ENCODE measurements at places on chromosomes 2 and 18.

- no peak overlapping the region for H3K27ac ChIP-seq
- no peak for DNase-seq
- H3K36me3 ChIP-seq, result no peaks in the 10 kb centered on the region
- no peaks in the 10 kb centered on the region for H3K4me1 ChIP-seq
- H3K27me3 ChIP-seq, result no peaks in the 10 kb centered on the region
These were observed 298.9 kb downstream of the TCF4 start for GRCh38 chr18:55289048-55289447.

DNA sequence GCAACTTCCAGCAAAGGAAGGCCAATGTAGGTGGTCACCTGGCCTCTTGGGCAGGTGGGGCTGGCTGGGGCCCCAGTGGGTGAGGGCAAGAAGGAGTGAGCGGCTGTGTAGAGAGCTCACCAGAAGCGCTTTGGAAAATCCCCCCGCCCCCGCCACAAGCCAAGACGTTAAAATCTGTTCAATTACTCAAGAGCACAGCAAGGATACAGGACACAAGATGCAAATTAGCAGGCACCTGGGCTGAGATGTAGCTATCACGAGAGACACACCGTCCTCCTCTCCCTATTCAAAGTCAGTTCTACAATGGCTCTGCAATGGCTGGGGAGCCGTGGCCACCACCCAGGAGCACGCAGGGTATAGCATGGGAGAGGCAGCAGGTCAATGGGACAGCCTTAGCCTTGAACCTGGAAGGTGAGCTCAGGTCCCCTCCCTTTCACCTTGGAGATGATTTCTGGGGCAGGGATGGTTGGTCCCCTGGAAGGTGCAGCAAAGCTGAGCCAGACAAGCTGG lies 38.5 kb upstream of the GPR17 start:
- H3K4me1 ChIP-seq, result no peaks in the 10 kb centered on the region
- H3K27me3 ChIP-seq, result peaks cover 12% of the 10 kb centered on the region
- H3K27ac ChIP-seq, result no peak overlapping the region
- DNase-seq, result no peak

GRCh38 chr2:178306352-178307073 lies 112.2 kb downstream of the OSBPL6 start:
- no peak overlapping the region for H3K4me3 ChIP-seq
- H3K27me3 ChIP-seq, result peaks cover 41% of the 10 kb centered on the region
- no peak for DNase-seq
- no peaks in the 10 kb centered on the region for H3K36me3 ChIP-seq

GRCh38 chr2:161369311-161369710 lies 46.8 kb upstream of the TBR1 start:
- no peak overlapping the region for H3K4me3 ChIP-seq
- H3K27ac ChIP-seq, result no peak overlapping the region
- peaks cover 14% of the 10 kb centered on the region for H3K4me1 ChIP-seq
- H3K36me3 ChIP-seq, result peaks cover 16% of the 10 kb centered on the region

- DNase-seq, result no peak
- peaks cover 59% of the 10 kb centered on the region for H3K4me1 ChIP-seq
- peak overlapping the region; percentile 93 for H3K27ac ChIP-seq
- H3K36me3 ChIP-seq, result no peaks in the 10 kb centered on the region
- no peaks in the 10 kb centered on the region for H3K27me3 ChIP-seq
These were observed 391.7 kb downstream of the PTPRM start for GRCh38 chr18:7958897-7959146.

- H3K4me1 ChIP-seq, result no peaks in the 10 kb centered on the region
- no peak overlapping the region for H3K27ac ChIP-seq
- no peak overlapping the region for H3K4me3 ChIP-seq
- no peaks in the 10 kb centered on the region for H3K27me3 ChIP-seq
- no peaks in the 10 kb centered on the region for H3K36me3 ChIP-seq
These were observed 223.6 kb downstream of the SLC8A1 start for GRCh38 chr2:40228310-40228709.

DNA sequence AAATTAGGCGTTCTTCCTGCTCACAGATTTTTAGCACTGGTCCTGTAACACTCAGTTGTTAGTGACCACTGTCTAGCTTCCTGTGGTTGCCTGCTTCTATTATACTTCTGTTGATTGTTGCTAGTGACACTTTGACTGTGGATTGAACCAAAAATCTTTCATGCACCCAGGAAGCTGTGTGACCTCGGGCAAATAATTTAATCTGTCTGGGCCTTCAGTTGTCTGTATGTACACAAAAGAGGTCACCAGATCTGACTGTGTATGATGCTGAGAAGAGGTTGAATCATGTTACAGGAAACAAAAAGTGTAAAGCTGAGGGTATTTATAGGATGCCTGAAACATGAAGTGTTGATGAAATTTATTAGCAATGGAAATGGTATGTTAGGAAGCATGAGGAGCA lies 12.7 kb downstream of the ICOS start:
- peaks cover 38% of the 10 kb centered on the region for H3K4me1 ChIP-seq
- no peaks in the 10 kb centered on the region for H3K36me3 ChIP-seq
- peak overlapping the region; percentile 91 for H3K27ac ChIP-seq
- DNase-seq, result peak; percentile 26
- peak overlapping the region; percentile 38 for H3K4me3 ChIP-seq

- H3K36me3 ChIP-seq, result peaks cover 10% of the 10 kb centered on the region
- H3K27ac ChIP-seq, result peak overlapping the region; percentile 89
- H3K27me3 ChIP-seq, result no peaks in the 10 kb centered on the region
- H3K4me3 ChIP-seq, result no peak overlapping the region
These were observed 70.1 kb downstream of the TSHZ1 start for GRCh38 chr18:75280427-75281280.

GRCh38 chr18:75607701-75608100 lies 180.2 kb upstream of the SMIM21 start:
- no peaks in the 10 kb centered on the region for H3K36me3 ChIP-seq
- DNase-seq, result no peak
- peaks cover 13% of the 10 kb centered on the region for H3K27me3 ChIP-seq
- H3K4me3 ChIP-seq, result no peak overlapping the region

DNA sequence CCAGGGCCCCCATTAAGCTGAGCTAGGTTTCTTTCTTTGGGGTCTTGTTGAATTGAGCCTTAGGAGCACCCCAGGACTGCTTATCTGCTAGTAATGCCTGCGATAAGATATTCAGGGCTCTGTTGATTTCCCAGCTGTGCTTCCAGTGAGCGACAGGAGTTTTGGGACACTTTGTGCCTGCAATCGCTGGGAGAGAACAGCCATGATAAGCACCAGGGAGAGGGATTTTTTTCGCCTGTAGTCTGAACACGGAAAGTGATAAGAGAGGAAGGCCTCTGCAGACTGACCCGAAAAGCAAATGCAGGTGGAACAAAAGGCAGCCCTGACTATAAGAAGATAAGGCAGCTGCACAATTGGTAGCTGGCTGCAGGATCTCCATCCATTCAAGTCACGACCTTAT lies 244.3 kb downstream of the CNTNAP5 start:
- DNase-seq, result no peak
- H3K36me3 ChIP-seq, result no peaks in the 10 kb centered on the region
- H3K27me3 ChIP-seq, result no peaks in the 10 kb centered on the region
- no peak overlapping the region for H3K4me3 ChIP-seq
- no peak overlapping the region for H3K27ac ChIP-seq

- H3K27ac ChIP-seq, result no peak overlapping the region
- H3K27me3 ChIP-seq, result no peaks in the 10 kb centered on the region
- H3K36me3 ChIP-seq, result peaks cover 37% of the 10 kb centered on the region
These were observed 5.4 kb downstream of the CFAP36 start for GRCh38 chr2:55524884-55525437.

GRCh38 chr2:196516564-196516963 lies 123.0 kb upstream of the CCDC150 start:
- no peak overlapping the region for H3K4me3 ChIP-seq

DNA sequence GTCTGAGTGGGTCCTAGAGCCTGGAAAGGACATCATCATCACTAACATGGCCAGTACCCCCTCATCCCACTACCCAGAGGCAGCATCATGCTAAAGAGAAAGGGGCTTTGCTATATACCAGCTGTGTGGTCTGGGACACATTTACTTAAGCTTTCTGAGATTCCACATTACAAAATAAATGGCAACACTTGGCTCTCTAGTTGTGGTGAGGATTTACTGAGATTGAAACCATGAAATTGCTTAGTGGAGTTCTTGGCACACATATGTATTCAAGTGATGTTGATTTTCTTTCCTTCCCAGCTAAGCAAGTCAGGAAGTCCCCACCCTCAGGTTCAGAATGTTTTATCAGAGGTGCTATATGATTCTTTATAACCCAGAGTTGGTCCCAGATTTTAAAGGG lies 362.0 kb downstream of the CLIP4 start:
- no peak for DNase-seq
- H3K36me3 ChIP-seq, result no peaks in the 10 kb centered on the region
- H3K27me3 ChIP-seq, result peaks cover 57% of the 10 kb centered on the region

DNA sequence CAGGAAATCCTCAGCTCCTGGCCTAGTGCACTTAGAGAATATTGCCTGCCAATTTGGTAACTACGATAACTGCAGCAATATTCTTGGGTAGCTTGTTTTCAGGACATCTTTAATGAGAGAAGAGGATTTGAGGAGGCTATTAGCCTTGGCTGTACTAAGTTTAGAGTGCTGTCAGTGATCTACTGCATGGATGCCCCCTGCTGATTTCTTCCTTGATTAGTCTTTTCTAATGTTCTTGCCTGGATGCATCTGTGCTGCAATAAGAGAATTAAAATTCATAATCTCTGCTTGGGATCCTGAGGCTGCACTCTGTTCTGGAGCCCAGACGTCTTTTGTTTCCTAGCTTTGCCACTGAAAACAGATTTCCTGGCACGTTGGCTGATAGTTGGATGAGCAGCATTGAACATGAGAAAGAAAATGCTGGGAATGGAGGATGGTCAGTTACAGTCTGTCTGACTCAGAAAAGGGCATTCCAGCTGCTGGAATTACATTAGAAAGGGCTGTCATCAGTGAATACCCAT lies 115.4 kb downstream of the CCDC85A start:
- no peak overlapping the region for H3K4me3 ChIP-seq
- no peak for DNase-seq
- no peak overlapping the region for H3K27ac ChIP-seq
- no peaks in the 10 kb centered on the region for H3K27me3 ChIP-seq

DNA sequence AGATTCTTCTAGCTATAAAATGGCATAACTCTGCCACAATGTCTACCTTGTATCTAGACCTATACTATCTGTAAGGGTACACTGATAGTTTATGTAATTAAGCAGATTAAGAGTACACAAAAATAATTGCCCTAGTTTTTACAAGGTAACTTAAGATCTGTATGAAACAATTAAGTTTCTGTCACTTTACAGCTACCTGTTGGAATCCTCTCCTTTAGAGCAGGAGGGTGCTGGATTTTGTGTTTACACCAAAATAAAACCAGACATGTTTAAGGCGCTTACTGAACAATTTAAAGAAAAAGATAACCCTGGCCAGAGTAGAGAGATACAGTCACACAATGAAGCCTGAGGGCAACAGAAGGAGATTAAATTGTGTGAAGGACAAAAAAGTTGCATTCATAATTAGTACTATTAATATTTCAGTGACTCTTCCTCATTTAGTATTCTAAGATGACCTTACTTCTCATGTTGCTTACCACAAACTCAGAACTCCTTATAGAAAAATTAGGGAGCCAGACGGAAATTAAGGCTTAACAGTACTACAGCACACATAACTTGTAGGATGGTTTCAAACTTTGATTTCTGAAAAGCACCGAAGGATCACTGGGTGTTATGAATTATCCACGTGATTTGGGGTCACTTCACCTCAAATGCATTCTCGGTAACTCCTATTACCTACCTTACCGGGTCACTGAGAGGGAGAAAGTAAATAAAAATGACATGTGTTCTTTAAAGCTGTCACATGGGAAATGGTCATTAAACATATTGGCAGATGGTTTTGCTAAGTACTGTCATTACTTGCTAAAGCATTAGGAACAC lies 1.0 kb downstream of the DARS1 start:
- no peaks in the 10 kb centered on the region for H3K27me3 ChIP-seq
- H3K4me1 ChIP-seq, result peaks cover 33% of the 10 kb centered on the region
- peaks cover 29% of the 10 kb centered on the region for H3K36me3 ChIP-seq

DNA sequence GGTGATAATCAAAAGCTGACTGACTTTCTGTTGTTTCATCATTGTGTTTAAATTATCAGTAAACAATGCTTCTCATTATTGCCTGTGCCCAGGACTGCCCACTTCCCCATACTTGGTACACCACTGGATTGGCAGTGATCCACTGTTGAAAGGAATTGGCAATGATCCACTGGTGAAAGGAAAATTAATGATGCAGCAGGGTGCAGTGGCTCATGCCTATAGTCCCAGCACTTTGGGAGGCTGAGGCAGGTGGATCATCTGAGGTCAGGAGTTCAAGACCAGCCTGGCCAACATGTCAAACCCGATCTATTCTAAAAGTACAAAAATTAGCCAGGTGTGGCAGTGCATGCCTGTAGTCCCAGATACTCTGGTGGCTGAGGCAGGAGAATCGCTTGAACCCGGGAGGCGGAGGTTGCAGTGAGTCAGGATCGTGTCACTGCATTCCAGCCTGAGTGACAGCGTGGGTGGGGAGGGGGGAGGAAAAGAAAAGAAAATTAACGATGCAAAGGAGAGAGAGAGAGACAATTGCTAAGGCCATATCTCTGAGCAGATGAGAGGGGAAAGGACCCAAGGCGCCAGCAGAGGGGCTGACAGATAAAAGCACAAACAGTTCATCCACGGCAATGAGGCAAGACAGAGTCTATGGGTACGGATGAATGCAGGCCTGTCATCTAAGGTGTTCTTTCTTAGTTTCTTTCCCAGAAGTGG lies 10.2 kb upstream of the GTF2A1L start:
- no peaks in the 10 kb centered on the region for H3K36me3 ChIP-seq
- H3K4me3 ChIP-seq, result no peak overlapping the region
- no peak for DNase-seq

DNA sequence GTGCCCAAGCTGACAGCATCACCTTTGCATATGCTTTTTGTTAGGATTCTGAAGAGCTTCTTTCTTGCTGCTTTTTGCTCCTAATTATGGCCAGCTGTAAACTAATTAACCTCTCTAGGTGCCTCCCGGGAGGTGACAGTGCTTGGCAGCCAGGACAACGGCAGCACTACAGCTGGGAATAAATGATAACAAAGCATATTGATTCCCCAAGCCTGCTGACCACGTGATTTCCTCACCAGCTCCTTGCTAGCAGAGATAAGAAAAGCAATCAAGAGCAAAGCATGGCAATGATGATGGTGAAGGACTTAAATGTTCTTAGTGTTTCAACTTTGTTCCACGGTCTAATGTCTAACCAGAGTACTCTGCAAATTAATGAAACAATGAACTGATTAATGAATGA lies 1074.4 kb upstream of the GYPC start:
- no peak overlapping the region for H3K4me3 ChIP-seq
- H3K27me3 ChIP-seq, result no peaks in the 10 kb centered on the region
- DNase-seq, result no peak
- H3K36me3 ChIP-seq, result no peaks in the 10 kb centered on the region

DNA sequence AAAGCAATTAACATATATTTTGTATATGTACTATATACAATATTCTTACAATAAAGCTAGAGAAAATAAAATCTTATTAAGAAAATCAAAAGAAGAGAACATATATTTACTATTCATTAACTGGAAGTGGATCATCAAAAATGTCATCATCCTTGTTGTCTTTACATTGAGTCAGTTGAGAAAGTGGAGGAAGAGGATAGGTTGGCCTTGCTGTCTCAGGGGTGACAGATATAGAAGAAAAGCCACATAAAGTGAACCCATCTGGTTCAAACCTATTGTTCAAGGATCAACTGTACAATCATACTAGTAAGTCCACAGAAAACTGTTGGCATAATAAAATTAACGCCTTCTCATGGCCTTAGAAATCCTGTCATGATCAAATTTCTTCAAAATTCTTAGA lies 26.6 kb downstream of the SESTD1 start:
- no peak for DNase-seq
- H3K4me1 ChIP-seq, result no peaks in the 10 kb centered on the region
- H3K27me3 ChIP-seq, result no peaks in the 10 kb centered on the region
- no peak overlapping the region for H3K27ac ChIP-seq

All from effector memory CD8-positive, alpha-beta T cell (primary cell).